ENCODE measurements at places on chromosomes 6 and 20.

GRCh38 chr6:117907601-117908245, 659 bp downstream of the SLC35F1 start:
- no peak for DNase-seq

DNA sequence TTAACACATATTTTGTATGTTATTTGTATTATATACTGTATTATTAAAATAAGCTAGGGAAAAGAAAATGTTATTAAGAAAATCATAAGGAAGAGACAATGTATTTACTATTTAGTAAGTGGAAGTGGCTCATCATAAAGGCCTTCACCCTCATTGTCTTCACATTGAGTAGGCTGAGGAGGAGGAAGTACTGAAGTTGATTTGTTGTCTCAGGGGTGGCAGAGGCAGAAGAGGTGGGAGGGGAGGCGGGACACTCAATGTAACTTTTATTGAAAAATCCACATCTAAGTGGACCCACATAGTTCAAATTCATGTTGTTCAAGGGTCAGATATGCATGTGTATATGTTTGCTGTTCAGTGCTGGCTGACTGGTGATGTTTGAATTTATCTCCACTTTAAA, 210.2 kb upstream of the CITED2 start:
- DNase-seq: peak; percentile 54

- peak; percentile 74 for DNase-seq
These were observed 33.4 kb downstream of the PLN start for GRCh38 chr6:118581489-118581959.

DNA sequence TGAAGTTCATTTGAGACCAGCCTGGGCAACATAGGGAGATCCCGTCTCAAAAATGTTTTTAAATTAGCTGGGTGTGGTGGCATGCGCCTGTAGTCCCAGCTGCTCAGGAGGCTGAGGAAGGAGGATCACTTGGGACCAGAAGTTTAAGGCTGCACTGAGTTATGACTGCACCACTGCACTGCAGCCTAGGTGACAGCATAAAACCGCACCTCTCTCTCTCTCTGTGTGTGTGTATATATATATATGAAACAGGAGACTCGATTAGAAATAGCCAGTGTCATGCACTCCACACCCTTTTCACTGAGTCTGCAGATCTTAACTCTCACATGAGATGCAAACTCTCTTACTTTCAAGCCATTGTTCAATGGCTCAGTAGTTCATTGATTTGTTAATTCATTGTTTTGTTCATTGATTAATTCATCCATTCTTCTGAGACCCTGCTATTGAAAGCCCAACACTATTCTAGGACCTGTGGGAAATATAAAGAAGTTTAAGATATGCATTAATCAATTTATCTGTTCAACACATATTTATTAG, 52.4 kb upstream of the MRPS10 start:
- DNase-seq: no peak

DNA sequence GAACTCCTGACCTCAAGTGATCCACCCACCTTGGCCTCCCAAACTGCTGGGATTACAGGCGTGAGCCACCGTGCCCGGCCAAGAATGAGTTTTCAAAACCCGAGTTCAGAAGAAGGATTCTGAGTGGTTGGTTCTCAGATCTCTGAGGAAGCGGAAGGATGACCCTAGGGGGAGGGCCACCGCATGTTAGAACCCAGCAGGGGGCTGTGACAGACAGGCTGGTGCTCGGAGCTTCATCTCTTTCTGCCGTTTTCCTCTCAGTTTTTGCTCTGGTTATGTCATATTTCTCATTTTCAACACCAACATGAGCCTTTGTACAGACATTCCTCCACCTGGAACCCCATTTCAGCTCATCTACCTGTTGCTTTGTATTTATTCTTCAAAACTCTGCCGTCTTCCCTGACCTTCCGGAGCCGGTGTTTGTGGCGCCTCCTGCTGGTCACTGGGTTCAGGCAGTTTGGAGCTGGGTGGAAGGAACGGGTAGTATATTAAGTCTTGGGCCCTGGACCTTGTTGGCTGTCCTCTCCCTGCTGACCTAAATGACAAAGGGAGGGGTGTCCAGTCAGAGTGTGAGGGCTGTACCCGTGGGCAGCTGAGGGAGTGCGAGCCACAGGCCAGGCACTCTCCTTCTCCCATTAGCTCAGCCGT, at the start of gene DEFB123:
DEFB123 (plus strand) TSS at position 621 of the 648 bp plus-strand sequence. CDS start 67 bp downstream, outside the sequence.
- no peak for DNase-seq

DNA sequence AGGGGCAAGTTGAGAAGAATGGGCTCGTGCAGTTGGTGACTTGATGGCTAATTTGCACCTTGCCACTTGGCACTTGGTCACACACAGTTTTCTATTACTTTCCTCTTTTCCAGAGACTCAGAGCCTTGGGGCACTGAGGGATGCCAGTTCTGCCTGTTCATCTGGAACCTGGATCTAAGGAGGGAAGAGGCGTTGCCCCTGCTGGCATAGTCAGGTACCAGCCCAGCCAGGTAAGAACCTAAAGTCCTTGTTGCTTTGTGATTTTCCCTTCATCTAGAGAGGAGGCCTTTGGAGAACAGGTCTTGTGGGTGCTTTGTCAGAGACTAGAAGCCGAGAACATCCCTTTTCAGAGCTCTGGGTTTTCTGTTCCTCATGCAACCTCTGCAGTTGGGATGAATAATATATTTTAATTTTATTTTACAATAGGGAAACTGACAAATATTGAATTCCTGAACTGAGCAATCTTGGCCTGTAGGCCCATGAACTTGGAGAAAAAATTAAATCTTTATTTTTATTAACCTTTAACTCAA, 11.4 kb downstream of the SYTL3 start:
- no peak for DNase-seq

DNA sequence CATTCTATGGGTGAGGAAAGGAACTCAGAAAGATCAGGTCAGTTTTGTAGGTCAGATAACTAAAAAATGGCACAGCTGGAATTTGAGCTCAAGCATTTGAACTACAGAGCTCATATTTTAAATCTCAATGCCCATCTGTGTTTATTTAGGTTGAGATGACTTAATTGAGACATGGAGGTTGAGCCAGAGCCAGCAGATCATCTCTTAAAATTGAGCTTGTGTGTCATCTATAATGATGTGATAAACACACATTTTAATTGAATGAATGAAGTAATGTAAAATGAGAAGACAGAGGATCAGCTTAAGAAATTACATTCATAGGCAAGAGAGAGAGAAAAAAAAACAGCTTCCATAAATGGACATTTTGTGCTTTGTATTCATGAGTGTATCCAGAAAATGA, 3.7 kb downstream of the MANEA start:
- DNase-seq: no peak

DNA sequence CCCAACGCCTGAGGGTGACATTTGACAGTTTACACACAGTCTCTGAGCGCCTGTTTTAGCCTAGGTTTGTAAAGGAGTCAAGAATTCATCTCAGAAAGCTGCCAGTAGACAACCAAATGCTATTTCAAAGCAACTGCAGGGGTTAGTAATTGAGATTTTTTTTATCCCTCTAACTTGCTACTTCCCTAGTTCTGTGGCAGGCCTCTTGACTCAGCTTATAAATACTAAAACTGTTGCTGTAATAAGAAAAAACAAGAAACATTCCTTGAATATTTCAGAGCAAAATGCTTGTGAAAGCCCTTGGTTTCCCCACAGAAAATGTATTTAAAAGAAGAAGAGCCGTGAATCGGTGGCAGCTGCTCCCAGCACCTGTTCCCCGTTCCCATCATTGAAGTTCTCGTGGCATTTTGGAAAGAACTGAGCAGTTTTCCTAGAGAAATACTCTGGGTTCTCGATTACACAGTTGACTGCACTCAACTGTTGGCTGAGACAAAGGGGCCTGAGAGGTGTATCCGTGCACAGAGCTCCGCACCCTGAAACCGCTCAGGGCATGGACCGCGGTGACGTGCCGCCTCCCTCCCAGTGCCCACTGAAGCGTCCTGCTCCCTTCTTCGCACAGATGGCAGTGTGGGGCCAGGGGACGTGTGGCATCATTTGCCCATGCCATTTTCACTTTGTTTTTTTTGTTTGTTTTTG, 20.9 kb downstream of the DLL1 start:
- no peak for DNase-seq

GRCh38 chr20:44609006-44609515, 26.7 kb downstream of the PKIG start:
- DNase-seq: no peak

- DNase-seq: peak; percentile 42
These were observed 590 bp downstream of the HIVEP2 start for GRCh38 chr6:142944124-142945048.

GRCh38 chr6:117989086-117989485, 82.0 kb downstream of the SLC35F1 start:
- no peak for DNase-seq

- no peak for DNase-seq
These were observed 13.3 kb upstream of the MAS1L start for GRCh38 chr6:29501106-29501505.

- no peak for DNase-seq
These were observed 129.7 kb upstream of the BTN3A2 start for GRCh38 chr6:26235302-26235670.

DNA sequence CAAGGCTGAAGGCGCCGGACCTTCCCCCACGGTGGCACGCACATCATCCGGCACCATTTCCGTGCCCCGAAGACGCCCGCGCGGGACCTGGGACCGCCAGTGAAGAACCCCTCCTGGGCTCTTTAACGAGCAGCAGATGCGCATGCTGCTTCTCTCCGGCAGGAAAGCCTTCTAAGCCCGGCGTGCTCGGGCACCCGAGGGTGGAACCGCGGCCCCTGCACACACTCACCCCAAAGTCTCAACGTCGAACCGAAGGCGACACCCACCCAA, 240 bp downstream of the FOXQ1 start:
- no peak for DNase-seq

GRCh38 chr6:144922120-144922722, 637.1 kb downstream of the UTRN start:
- DNase-seq: no peak

GRCh38 chr6:147156799-147157382, 47.3 kb upstream of the STXBP5 start:
- no peak for DNase-seq

GRCh38 chr20:23658336-23658735, 20.6 kb upstream of the CST3 start:
- DNase-seq: no peak

GRCh38 chr6:37919417-37920157, 100.1 kb downstream of the ZFAND3 start:
- DNase-seq: no peak

DNA sequence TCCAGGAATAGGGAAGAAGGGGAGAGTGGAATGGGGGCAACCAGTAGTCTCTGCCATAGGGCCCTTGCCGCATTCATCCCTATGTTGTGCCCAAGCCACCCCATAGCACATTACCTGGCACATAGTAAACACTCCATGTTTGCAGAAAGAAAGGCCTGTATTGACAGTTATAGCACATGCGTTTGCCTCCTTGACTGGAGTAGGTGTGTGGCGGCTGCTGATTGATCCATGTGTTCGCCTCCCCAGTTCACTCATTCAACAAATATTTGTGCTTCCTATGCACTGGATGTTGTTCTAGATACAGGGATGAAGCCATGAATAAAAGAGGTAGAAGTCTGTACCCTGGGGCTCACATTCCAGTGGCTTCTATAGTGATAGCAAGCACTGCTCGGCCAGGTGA, 19.8 kb upstream of the CCDC167 start:
- no peak for DNase-seq

GRCh38 chr20:44780226-44780625, 30.1 kb downstream of the RIMS4 start:
- peak; percentile 49 for DNase-seq

DNA sequence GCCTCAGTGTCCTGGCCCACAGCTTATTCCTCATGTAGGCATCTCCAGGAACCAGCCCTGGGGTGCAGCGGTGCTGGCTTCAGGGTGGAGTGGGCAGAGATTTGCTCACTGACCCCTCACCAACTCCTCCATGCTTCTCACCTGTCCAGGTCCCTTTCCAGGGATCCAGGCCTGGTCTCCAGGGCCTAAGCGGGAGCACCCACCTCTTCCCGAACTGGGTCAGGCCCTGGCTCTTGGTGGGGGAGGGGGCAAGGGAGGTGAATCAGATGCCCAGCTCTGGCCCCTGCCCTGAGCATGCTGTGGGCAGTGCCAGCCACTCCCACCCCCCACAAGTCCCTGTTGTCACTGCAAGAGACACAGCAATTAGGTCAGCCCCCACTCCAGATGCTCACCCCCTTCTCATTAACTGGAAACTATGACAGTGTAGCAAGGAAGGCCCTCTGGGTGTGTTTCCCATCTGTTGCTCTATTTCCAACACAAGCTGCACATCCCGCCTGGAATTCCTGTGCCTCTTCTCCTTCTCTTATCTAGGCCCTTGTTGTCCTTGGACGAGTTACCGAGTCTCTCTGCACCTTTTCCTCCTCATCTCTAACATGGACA, 37.0 kb downstream of the MDFI start:
- DNase-seq: no peak

- DNase-seq: no peak
These were observed at the start of gene HMGCLL1 for GRCh38 chr6:55578537-55579363. Gene HMGCLL1, minus strand, starts transcription at chr6:55579192. Its CDS starts 137 bp downstream, at chr6:55579055.

GRCh38 chr6:13488896-13489237, 1.5 kb upstream of the GFOD1 start:
- DNase-seq: no peak

- DNase-seq: peak; percentile 77
These were observed 71.2 kb downstream of the KIAA0319 start for GRCh38 chr6:24574809-24575208.

DNA sequence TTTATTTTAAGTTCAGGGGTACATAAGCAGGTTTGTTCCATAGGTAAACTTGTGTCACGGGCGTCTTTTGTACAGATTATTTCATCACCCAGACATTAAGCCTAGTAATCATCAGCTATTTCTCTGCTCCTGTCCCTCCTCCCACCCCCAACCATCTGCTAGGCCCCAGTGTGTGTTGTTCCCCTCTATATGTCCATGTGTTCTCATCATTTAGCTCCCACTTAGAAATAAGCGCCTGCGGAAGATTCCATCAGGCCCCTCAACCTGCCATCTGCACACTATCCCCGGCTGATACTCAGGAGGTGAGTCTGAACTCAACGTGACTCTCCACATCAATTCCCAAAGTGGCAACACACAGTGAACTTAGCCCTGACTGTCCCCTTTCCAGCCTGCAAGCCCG, 228.0 kb upstream of the SYNDIG1 start:
- DNase-seq: no peak

GRCh38 chr6:156487877-156488276, 289.3 kb upstream of the ARID1B start:
- DNase-seq: no peak

GRCh38 chr6:97841763-97842162, 558.7 kb upstream of the MMS22L start:
- DNase-seq: no peak

- DNase-seq: no peak
These were observed 126.1 kb downstream of the ARHGAP18 start for GRCh38 chr6:129583866-129584265.

- DNase-seq: peak; percentile 1
These were observed 121.1 kb upstream of the SLC35B3 start for GRCh38 chr6:8556370-8557013.

Data from inflammatory macrophage (primary cell).